ENCODE measurements at places on chromosomes 4 and X.

GRCh38 chrX:70231666-70232065, 2.8 kb upstream of the AWAT1 start:
- DNase-seq = no peak

GRCh38 chr4:86947501-86948120, 12.8 kb downstream of the AFF1 start:
- DNase-seq = no peak

DNA sequence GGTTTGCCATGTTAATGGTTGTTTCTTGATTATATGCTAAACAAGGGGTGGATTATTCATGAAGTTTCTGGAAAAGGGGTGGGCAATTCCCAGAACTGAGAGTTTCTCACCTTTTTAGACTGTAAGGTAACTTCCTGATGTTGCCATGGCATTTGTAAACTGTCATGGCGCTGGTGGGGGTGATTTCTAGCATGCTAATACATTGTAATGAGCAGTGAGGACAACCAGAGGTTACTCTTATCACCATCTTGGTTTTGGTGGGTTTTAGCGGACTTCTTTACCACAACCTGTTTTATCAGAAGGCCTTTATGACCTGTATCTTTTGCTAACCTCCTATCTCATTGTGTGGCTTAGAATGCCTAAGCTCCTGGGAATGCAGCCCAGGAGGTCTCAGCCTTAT, 81.5 kb downstream of the CFAP299 start:
- DNase-seq = no peak

- no peak for DNase-seq
Observed at GRCh38 chr4:46931981-46932380, 22.9 kb upstream of the COX7B2 start.
